Stimulated activated CD8-positive, alpha-beta memory T cell treated with anti-CD3 and anti-CD28 coated beads, Interleukin-15, amount 100 ng/mL, for 24 hours (primary cell): ENCODE measurements at places on chromosomes 4 and X.

- DNase-seq = no peak
These were observed 204.6 kb downstream of the SCFD2 start for GRCh38 chr4:53161051-53161786.

- DNase-seq = peak; percentile 52
These were observed 746 bp downstream of the REST start for GRCh38 chr4:56908206-56909085.

DNA sequence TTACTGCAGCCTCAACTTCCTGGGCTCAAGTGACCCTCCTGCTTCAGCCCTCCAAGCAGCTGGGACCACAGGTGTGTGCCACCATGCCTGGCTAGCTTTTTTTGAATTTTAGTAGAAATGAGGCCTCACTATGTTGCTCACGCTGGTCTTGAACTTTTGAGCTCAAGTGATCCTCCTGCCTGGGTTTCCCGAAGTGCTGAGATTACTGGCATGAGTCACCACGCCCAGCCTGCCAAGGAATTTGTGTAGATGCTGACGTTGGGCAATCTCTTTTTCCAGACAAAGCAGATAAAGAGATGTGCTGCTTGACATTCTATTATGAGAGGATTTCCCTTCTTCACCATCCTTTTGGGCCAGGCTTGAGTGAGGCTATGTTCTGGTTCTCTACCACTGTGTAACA lies 254.5 kb upstream of the RPS6KA3 start:
- no peak for DNase-seq

GRCh38 chrX:1591863-1592469 lies 562 bp downstream of the AKAP17A start:
- DNase-seq = no peak

GRCh38 chr4:152559641-152560040 lies 23.7 kb upstream of the FBXW7 start:
- no peak for DNase-seq

DNA sequence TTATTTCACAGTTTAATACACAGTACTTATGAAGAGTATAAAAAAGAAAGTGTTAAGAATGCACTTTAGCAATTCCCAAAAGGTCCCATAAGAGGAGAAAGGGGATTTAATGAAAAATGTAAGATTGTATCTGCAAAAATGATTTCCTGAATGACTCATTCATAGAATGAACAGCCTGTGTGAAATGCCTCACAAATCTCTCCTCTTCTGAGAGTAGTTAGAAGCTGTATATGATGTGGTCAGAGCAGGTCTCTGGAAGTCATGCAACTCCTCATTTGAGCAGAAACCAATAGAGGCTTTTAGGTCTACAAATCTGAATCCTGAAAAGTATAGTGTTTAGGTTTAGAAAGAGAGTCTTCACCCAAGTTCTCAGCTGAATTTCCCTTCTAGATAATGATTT lies 381.3 kb upstream of the INTU start:
- no peak for DNase-seq

- no peak for DNase-seq
These were observed 41.7 kb downstream of the KDM6A start for GRCh38 chrX:44914532-44915198.

DNA sequence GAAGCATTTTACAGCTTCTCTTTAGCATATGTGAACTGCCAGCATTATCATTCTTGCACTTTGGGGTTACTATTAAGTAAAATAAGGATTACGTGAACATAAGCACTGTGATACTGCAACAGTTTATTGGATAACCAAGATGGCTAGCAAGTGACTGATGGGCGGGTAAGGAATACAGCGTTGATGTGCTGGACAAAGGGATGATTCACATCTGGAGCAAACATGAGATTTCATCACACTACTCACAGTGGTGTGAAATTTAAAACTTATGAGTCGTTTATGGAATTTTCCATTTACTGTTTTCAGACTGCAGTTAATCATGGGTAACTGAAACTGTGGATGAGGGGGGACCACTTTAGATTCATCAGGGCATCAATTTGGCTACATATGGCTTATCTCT lies 16.0 kb downstream of the NBDY start:
- no peak for DNase-seq

GRCh38 chr4:16677001-16677944 lies 221.2 kb downstream of the LDB2 start:
- no peak for DNase-seq

- no peak for DNase-seq
These were observed 166.7 kb downstream of the FHIP1A start for GRCh38 chr4:151575646-151576045.
